Astrocyte (in vitro differentiated cells and primary cell): ENCODE measurements at places on chromosomes 13 and 19. TPM values are rescaled to one million over a fixed set of nuclear protein-coding genes. Genes with fewer than 3 reads are reported as not detected.
A peak's percentile ranks its signal among the peaks of the same experiment; 100 is the strongest.

- H3K4me1 ChIP-seq = no peaks in the 10 kb centered on the region
- peaks cover 3% of the 10 kb centered on the region for H3K27me3 ChIP-seq
- no peak for DNase-seq
- no peaks in the 10 kb centered on the region for H3K36me3 ChIP-seq
Measured at GRCh38 chr19:35347171-35347929, at the start of gene FFAR1. Gene FFAR1 (plus strand): TSS chr19:35347902. CDS start chr19:35351552, 3,650 bp downstream.

DNA sequence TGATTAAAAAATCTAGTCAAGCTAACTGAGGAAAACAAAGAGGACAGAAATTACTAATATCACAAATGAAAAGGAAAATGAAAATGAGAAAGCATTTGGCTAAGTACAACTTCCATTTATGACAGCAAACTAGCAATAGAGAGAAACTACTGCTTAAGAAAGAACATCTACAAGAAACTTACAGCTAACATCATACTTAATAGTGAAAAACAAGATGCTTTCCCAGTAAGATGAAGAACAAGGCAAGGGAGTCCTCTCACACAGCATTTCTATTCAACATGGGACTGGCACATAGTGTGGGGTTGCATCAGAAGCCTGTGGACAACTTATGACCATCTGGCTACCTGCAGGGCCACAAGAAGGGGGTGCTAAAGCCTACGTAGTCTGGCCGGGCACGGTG is 39.3 kb downstream of the ZNF44 start:
- no peak for DNase-seq
- H3K27me3 ChIP-seq = no peaks in the 10 kb centered on the region
- no peak overlapping the region for H3K4me3 ChIP-seq
- no peaks in the 10 kb centered on the region for H3K36me3 ChIP-seq

DNA sequence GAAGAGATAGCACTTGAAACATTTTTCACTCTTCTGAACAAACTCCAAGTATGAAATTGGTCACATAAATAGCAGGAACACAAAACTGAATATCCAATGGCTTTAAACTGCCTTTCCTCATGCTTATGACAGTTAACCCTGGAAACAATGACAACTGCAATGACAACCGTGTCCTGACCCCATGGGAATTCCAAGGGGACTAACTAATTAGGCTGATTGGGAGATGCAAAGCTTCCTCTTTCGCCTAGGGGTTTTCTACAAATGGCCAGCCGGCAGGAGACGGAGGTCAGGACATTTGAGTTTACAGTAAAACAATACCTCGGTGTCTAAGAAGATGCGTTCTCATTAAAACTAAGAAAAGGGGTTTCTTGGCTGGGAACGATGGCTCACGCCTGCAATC is 53.0 kb upstream of the URAD start:
- no peak overlapping the region for H3K4me3 ChIP-seq
- H3K4me1 ChIP-seq = no peaks in the 10 kb centered on the region
- H3K27ac ChIP-seq = no peak overlapping the region
- no peaks in the 10 kb centered on the region for H3K36me3 ChIP-seq
- no peaks in the 10 kb centered on the region for H3K27me3 ChIP-seq
- DNase-seq = no peak

Gene KLHL1
- not detected in 2 replicates for total RNA-seq

Gene ZNF418
- total RNA-seq = 5.5 and 10.4 TPM in 2 replicates

Gene ARL11
- not detected in 2 replicates for total RNA-seq

Gene ICAM1
- total RNA-seq = 9.3 and 11.0 TPM in 2 replicates

Gene ZNF784
- total RNA-seq = 5.0 and 5.3 TPM in 2 replicates

Gene ATP4B
- total RNA-seq = not detected in 2 replicates

DNA sequence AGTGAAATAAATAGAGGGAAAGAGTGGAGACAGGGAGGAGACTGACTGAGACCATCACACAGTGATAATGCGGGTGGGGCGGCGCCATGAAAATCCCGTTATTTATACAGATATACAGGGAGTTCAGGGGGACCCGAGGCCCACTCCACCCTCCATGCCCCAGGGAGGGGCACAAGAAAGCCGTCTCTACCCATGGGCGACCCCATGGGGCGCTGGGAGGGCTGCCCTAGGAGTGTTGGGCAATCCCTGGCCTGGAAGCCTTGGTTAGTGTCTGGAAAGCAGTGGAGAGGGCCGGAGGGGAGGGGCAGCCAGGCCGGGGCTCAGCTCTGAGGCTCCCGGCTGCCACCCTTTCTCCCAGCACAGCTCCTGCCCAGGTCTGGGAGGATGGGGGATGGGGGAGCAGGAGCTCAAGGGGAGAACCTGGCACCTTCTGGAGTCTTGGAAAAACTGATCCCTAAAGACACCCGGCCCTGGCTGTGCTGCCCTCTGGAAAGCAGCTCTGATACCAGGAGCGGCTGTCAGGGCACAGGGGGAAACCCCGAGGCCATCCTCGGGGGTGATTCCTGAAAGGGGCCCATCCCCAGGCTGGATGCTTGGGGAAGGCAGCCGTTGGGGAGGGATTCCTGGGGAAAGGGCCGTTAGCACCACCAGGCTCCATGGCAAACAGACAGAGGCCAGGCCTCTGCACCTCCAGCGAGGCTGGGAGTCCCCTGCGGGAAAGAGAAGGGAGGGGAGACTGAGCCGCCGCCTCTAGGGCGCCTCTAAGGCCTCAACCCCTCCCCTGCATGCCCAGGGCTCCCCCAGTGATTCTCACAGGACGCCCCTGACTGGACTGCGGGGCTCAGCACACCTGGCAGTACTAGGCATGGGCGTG is 3.0 kb upstream of the PRKD2 start:
- no peak for DNase-seq
- H3K4me1 ChIP-seq = peaks cover 27% of the 10 kb centered on the region
- peaks cover 18% of the 10 kb centered on the region for H3K36me3 ChIP-seq
- no peak overlapping the region for H3K27ac ChIP-seq
- H3K4me3 ChIP-seq = no peak overlapping the region
- H3K27me3 ChIP-seq = no peaks in the 10 kb centered on the region

Gene TMEM272
- total RNA-seq = 0.05 TPM in 1 of 2 replicates, not detected in the other

GRCh38 chr19:19110410-19111135 is 27.7 kb downstream of the TMEM161A start:
- no peak overlapping the region for H3K27ac ChIP-seq
- peaks cover 12% of the 10 kb centered on the region for H3K4me1 ChIP-seq
- no peaks in the 10 kb centered on the region for H3K27me3 ChIP-seq
- no peaks in the 10 kb centered on the region for H3K36me3 ChIP-seq
- H3K4me3 ChIP-seq = no peak overlapping the region
- DNase-seq = no peak

Gene ZNF534
- not detected in 2 replicates for total RNA-seq

Gene KIR2DL3
- not detected in 2 replicates for total RNA-seq

Gene IGSF23
- not detected in 2 replicates for total RNA-seq

Gene TJP3
- 0.58 and 2.0 TPM in 2 replicates for total RNA-seq

- peaks cover 4% of the 10 kb centered on the region for H3K4me1 ChIP-seq
- H3K36me3 ChIP-seq = no peaks in the 10 kb centered on the region
- no peaks in the 10 kb centered on the region for H3K27me3 ChIP-seq
- no peak within 1 kb of the TSS for H3K27ac ChIP-seq
- H3K4me3 ChIP-seq = peak within 1 kb of the TSS; percentile 69
Measured at GRCh38 chr19:12052497-12053169, at the start of gene ZNF878. Gene ZNF878 (minus strand): TSS chr19:12052961. CDS start chr19:12052801, 160 bp downstream.

- H3K27me3 ChIP-seq = no peaks in the 10 kb centered on the region
- peak overlapping the region; percentile 85 for H3K27ac ChIP-seq
- H3K36me3 ChIP-seq = peaks cover 5% of the 10 kb centered on the region
Measured at GRCh38 chr13:110403721-110404120, 96.6 kb downstream of the COL4A2 start.

DNA sequence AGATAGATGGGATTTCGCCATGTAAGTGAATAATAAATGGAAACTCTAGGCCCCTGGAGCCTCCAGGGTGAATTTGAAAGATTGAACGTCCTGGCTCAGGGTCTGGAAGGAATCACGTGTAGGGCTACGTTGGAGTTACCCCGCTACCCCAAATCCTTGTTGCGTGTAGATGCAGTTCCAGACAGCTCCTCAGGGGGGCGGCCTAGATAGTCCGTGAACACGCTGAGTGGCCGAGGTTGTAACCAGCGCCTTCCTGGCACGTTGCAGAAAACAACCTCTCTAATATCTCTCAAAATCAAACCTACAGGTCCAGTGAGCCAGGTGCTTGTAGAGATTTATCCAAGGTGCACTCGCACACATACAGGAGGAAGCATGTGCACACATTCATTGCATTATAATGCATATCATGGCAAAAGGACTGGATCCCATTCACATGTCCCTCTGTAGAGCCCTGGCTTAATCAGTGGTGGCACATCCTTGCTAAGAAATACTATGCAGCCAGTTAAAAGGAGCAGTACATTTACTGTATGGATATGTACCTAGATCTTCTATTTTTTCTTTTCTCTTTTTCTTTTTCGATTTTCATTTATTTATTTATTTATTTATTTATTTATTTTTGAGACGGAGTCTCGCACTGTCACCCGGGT is 2.5 kb upstream of the KEAP1 start:
- no peak for DNase-seq
- H3K4me3 ChIP-seq = no peak overlapping the region
- no peak overlapping the region for H3K27ac ChIP-seq
- H3K27me3 ChIP-seq = no peaks in the 10 kb centered on the region
- no peaks in the 10 kb centered on the region for H3K36me3 ChIP-seq

Gene ZNF14
- 3.2 and 4.4 TPM in 2 replicates for total RNA-seq

Gene MISP
- 0.36 and 0.43 TPM in 2 replicates for total RNA-seq

DNA sequence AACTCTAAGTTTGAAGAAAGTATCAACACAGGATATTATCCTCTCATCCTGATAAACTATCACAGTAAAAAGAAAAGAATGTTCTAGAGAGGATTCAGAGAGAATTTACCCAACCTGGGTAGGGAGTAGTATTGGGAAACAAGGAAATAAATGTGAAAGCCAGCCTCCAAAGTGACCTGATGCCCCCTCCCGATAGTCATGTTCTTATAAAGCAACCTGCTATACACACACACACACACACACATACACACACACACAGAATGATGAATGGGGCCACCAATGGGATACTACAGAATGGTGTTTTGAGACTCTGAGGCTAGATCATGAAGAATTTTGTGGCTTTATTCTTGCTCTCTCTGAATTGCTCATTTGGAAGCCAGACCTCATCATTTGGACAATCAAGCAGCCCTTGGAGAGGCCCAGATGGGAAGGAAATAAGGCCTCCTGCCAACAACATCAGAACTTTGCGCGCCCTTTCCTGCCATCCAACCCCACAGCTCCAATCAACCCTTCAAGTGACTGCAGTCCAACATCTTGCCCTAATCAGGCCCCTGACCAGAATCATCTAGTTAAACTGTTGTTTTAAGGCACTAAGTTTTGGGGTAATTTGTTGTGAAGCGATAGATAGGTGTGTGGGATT is 807.9 kb upstream of the ARGLU1 start:
- H3K4me3 ChIP-seq = no peak overlapping the region
- DNase-seq = peak; percentile 11
- no peak overlapping the region for H3K27ac ChIP-seq
- no peaks in the 10 kb centered on the region for H3K4me1 ChIP-seq
- no peaks in the 10 kb centered on the region for H3K27me3 ChIP-seq

DNA sequence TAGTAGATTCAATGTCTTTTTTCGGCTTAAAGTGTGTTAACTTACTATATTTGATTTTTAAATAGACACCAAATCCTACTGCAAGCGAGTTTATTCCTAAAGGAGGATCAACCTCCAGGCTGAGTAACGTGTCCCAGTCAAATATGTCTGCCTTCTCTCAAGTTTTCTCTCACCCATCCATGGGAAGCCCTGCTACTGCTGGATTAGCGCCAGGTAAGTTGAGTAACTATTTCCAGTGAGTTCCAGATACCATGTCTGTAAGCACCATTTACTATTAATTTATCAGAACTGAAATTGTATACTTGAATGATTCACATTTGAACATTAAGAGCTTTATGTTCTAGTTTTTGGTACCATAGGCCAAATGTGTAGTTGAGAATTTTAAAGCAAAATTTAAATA is 81.8 kb downstream of the PAN3 start:
- no peak overlapping the region for H3K27ac ChIP-seq
- H3K27me3 ChIP-seq = no peaks in the 10 kb centered on the region
- peaks cover 4% of the 10 kb centered on the region for H3K36me3 ChIP-seq
- H3K4me3 ChIP-seq = no peak overlapping the region
- DNase-seq = peak; percentile 7

DNA sequence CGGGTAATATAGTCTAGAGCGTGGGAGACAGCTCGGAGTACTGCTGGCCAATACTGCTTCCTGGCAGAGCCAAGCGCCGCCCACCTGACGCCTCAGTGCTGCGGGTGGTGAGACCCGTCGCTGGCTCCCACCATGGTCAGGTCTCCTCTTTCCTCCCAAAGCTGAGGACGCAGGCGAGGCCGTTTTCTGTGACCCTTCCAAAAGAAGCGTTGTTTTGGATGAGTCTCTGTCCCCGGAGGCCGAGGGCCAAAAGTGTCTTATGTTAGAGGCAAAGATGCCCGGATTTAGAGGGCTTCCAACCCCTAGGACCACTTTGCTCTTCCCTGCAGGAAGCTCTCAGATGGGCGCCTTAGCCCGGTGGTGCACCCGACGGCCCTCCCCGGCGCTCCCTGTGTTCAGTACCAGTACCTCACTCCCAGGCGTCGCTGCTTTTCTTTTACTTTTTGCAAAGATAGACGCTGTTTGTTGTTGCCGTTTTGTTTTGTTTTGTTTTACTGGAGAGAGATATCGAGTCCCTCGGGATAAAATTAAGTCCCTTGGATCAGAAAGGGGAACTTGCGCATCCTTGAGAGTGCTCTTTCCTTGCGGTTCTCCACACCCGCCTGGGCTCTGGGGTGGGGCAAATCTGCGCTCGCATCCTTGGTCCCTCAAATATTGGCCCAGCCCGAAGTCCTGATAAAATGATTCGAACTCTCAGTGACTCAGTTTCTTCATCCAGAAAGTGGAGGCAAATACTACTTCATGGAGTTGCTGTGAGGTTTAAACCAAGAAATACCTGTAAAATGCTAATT is 7.0 kb downstream of the PDX1 start:
- peaks cover 87% of the 10 kb centered on the region for H3K27me3 ChIP-seq
- H3K27ac ChIP-seq = no peak overlapping the region
- no peaks in the 10 kb centered on the region for H3K4me1 ChIP-seq
- DNase-seq = no peak
- no peaks in the 10 kb centered on the region for H3K36me3 ChIP-seq
